ENCODE measurements at places on chromosomes 3 and 15.

- no peak for DNase-seq
These were observed 972.2 kb downstream of the SQOR start for GRCh38 chr15:46607077-46607476.

DNA sequence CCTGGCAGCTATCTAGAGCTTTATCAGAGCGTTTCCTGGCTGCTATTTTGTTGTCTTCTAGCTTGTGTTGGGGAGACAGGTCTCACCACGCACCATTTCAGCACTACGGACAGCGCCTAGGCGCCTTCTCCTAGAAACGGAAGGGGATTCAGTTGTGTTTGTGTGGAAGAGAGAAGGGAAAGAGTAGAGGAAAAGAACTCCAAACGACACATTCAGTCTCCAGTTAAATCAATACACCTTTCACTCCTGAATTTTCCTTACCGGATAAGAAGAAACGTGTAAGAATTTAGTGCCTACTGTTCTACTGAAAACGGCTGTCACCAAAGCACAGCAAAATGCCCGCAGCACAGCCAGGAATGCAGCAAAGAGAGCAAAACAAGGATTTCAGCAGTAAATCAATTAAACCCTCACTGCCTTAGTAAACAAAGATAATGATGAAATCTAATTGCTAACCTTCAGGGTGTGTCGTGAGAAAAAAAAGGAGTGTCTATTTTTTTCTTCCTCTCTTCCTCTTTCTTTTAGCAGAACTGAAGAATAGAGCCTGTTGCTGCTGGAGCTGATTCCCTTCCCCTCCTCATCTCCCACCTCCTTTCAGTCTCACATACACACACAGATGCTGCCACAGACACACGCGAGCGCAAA lies 412 bp upstream of the CTXN2 start:
- DNase-seq = no peak

GRCh38 chr3:161069511-161070251 lies 35.5 kb downstream of the B3GALNT1 start:
- DNase-seq = no peak

DNA sequence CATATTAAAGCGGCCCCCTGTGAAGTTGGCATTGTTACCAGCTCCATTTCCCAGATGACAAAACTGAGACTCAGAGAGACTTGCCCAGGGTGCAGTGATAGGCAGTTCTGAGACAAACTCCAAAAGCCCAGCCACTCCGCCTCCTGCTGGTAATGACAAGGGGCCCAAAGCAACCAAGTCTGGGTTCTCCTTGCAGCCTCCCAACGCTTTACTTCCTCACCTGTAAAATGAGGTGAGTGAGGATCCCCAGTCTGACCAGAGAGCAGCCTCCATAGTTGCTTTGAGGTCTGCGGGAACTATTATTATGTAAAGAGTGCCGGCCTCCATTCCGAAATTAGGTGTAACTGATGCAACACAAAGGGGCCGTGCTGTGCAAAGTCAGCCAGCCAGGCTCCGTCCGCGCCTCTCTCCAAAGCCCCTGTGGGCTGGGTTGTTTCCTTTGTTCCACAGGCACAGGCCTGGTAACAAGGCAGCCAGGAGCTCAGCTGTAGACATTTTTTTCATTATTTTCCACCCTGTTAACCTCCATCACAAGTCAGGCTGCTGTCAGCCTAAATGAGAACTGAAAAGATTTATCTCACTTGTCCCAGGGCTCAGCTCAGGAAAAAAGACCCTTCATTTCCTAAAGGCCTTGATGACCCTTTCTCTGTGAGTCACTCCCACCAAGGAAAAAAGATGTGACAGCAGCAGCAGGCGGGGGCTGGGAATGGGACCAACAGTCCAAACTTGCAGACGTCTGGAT lies 139.1 kb upstream of the RAD18 start:
- no peak for DNase-seq

- no peak for DNase-seq
These were observed 68.5 kb downstream of the CPN2 start for GRCh38 chr3:194282436-194283122.

GRCh38 chr3:172065527-172065926 lies 26.1 kb downstream of the FNDC3B start:
- DNase-seq = no peak

DNA sequence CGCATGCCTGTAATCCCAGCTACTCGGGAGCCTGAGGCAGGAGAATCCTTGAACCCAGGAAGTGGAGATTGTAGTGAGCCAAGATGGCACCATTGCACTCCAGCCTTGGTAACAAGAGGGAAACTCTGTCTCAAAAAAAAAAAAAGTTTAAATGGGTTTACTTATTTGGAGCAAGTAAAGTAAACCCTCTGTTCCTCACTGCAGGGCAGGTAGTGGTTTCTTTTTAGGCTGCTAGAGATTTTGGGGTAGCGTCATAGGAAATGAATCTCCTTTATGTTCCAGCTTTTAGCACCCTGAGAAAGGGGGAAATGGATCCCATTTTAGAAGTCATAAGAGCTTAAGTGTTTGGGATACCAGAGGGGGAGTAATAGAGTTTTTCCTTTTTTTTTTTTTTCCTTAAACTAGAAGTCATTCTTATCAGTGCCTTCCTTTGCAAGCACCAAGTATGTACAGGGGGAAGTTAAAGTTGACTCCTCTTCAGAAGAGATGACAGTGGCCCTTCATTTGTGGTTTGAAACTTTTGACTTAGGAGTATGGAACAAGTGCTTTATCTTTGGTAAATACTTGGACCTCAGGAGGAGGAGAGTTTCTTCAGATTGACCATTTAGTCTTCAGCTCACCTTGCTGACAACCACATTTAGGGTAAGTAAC lies 8.0 kb downstream of the PXK start:
- DNase-seq = no peak

DNA sequence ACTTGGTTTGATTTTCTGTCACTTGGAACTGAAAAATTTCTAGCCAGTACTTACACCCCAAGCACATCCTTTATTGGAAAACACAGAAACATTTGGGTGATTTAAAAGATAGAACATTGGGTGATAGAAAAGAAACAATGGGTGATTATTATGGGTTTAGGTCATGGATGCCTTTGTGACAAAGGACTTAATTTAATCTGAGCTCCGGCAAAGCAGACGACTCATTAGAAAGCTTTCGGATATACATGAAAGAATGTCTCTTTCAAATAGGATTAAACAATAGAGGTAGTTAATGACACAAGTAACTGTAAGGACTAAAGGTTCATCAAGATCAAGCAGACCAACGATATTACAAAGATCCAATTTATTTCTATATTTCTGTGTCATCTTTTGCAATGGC lies 37.3 kb upstream of the CNTN4 start:
- DNase-seq = no peak

GRCh38 chr15:62219799-62220198 lies 54.7 kb upstream of the C2CD4B start:
- no peak for DNase-seq

- DNase-seq = no peak
These were observed 33.9 kb upstream of the TOPBP1 start for GRCh38 chr3:133695560-133696171.

GRCh38 chr15:69515926-69516325 lies 63.3 kb downstream of the RPLP1 start:
- no peak for DNase-seq

DNA sequence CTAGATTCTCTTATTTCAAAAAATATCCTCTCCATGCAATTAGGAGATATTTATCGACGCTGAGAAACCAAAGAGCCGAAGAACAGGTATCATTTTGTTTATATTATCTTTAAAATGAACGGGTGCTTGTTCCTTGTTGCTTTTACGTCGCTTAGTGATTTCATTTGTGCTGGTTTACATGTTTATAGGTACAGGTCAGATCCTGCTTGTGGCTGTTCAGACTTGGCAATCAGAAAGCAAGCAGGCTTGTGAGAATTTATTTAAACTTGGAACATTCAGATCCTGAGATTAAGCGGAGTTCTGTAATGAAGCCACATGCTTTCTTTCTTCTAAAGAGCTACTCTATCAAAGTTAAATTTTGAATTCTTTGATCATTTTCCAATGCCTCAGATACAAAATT lies 43.0 kb upstream of the ATP2C1 start:
- no peak for DNase-seq

DNA sequence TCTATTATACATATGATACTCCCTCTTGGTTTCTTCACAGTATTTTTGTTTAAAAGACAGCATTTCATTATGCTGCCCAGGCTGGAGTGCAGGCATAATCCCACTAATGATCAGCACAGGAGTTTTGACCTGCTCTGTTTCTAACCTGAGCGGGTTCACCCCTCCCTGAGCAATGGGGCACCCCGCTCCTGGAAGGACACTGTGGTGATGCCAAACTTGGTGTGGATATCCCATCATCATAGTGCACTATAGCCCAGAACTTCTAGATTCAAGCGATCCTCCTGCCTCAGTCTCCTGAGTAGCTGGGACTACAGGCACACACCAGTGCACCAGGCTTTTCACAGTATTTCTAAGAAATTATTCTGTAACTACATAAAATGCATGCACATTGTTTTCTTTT lies 14.9 kb downstream of the COLQ start:
- DNase-seq = no peak

DNA sequence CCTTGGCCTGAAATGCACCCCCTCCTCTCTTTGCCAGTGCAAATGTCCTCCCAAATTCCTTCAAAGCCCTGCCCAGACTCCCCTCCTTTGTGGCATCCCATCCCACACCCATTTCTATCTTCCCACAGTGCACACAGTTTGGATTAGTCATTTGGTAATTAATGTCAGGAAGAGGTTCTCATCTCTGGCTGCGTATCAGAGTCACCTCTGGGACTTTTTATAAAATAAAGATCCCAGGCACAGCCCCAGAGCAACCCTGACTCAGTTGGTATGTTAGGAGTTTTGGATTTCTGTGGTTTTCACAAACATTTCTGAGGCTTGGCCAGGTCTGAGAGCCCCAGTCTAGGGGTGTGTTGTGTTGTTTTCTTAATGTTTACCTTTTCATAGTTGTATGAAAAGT lies 41.6 kb downstream of the C3orf20 start:
- DNase-seq = no peak

GRCh38 chr15:29045717-29046116 lies 159.9 kb downstream of the APBA2 start:
- DNase-seq = no peak

- no peak for DNase-seq
These were observed 99.1 kb upstream of the SLC6A11 start for GRCh38 chr3:10716964-10717363.

DNA sequence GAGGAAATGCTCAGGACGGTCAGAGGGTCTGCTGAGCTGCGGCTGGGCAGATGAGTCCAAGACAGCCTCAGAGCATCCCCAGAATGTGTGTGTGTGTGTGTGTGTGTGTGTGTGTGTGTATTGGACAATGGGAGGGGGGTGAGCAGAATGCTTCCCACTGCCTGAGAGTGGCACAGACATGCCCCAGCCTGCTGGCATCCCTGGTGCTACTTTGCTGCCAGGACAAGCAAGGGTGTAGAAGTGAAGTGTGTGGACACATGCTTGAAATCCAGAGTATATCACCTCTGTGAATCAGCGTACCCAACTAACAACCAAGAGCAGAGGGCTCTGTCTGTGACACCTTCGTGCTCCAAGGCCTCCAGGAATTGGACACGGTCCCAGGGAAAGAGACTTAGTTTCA lies 76.3 kb downstream of the SLC9A9 start:
- DNase-seq = no peak

DNA sequence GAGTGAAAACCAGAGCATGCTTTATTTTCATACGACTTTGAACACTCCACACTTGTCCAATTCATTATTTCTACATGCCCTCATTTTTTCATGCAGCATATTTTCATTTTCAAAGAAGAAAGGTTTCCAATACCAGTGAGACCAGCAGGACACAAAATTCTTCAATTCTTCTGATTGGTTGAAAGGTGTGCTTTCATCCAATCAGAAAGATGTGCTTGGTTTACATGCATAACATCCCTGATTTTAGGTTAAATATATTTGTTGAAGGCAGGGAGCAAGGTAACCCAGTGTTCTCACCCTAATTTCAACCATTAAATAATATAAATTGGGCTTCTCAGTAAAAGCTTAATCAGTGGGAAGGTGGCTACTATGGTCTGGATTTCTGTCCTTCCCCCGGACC lies 47.5 kb upstream of the PPIB start:
- no peak for DNase-seq

DNA sequence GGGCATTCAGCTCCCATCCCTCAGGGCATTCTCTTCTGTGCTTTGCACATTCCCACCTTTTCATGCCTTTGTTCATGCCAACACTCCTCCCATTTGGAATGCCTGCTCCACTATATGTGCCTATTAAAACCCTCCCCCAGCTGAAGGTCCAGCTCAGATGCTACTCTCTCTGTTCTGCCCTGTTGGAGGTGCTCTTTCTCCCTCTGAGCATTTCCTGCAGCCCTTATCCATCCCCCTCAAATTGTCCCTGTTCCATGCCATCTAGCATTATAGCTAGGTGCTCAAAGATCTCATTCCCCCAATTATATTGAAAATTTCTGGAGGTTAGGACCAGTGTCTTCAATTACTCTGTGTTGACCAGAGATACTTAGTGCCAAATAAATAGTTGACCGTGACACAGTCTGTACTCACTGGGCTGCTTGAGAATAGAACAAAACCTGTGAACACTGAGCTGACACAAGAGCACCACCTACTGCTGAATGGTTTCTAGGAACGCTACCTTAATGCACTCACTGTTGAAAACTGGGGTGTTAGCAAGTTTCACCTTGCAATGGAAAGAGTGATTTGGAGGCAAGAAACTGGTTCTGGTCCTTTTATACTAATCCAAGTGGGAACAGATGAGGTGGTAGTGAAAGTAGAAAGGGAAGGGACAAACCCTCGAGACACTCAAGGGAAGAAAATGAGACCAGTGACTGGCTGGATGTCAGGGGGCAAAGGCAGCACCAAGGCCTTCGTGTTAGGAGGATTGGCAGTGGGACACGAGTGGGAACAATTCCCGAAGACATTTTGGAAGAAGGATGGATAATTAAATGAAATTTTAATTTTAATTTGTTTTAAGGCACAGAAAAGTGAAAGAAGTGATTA lies 289.8 kb upstream of the ROPN1 start:
- no peak for DNase-seq

GRCh38 chr3:38088126-38089078 lies 48.5 kb downstream of the ACAA1 start:
- no peak for DNase-seq

DNA sequence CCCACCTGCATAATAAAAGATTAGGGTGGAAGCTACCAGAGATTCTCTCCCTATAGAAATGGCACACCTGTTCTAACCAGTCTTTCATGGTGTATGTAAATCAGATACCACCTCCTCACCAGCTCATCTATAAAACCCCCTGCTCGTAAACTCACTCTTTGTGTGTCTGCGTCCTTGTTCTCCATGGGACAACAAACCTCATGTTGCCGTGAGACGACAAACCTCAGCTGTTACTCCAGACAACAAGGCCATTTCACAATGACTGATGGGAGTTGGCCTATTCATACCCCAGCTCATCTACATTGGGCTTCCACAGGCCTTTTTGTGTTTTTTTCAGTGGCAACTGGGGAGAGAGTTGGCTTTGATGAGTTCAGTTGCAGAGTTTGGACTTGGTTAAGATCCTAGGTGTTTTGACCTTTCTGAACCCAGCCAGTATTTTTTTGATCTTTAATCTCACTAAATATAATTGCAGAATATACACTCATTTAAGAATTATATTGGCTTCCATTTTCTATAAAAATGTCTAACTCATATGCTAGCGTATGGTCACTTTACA lies 96.6 kb upstream of the LRIG1 start:
- no peak for DNase-seq

GRCh38 chr3:194058189-194058571 lies 77.8 kb upstream of the HES1 start:
- DNase-seq = no peak
